ENCODE measurements at places on chromosomes 4 and X. TPM values are rescaled to one million over a fixed set of nuclear protein-coding genes. Genes with fewer than 3 reads are reported as not detected.

DNA sequence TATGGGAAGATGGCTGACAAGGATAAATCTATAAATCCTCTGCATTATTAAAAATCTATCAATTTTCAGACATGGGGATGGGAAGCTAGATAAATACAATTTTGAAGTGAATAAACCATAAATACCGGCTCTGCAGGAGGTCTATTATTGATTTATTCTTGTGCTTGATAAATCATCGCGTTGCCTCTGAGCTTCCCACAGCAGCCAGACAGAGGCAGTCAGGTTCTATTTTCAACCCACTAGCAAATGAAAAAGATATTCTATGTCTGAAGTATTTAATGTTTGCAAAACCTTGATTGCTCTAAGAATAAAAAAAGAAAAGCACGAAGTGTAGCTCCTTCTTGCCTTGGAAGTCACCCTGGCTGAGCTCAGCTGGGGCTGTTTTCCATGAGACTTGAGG lies 216.2 kb downstream of the DHRSX start:
- ATAC-seq: no peak

The FIP1L1 gene
- total RNA-seq: 27.1 TPM

DNA sequence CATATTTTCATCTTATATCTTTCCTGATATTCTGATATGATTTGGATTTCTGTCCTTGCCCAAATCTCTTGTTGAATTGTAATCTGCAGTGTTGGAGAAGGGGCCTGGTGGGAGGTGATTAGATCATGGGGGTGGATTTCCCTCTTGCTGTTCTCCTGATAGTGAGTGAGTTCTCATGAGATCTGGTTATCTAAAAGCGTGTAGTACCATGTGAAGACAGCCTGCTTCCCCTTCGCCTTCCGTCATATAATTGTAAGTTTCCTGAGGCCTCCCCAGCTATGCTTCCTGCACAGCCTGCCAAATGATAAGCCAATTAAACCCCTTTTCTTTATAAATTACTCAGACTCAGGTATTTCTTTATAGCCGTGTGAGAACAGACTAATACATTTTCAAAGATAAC lies 77.2 kb downstream of the ANKRD50 start:
- no peak for ATAC-seq

DNA sequence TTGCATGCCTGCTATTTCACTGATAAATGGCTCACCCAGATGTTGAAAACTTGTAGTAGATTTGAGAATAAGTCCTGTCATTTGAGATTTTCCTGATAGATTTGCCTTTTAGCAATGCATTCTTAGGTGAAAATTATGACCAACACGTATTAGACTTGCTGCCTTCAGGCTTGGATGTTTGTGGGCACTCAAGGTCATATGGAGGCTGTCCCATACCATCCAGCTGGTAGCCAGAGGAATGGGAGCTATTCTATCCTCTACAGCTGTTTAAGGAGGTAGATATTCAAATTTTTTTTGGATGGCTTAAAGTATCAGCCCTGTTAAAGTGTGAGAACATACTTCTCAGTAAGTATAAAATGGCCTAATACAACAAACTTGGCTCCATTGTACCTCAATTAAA lies 34.7 kb downstream of the RTL3 start:
- ATAC-seq: no peak

DNA sequence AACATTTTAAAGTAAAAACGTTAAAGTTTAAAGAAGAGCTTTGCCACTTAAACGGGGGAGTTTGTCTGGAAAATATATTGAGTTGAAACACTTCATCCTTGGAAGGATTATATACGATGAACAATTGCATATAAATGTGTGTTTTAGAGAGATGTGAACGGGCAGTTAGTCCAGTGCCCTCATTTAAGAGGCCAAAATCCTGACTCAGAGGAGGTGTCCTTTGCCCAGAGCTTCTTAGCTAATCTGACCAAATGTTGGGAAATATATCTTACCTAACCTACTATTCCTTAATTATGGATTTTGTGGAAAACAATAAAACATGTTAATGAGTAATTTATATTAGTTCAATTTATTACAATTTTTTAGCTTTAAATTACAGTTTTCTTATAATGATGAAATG lies 327.2 kb upstream of the DIPK2B start:
- no peak for ATAC-seq

DNA sequence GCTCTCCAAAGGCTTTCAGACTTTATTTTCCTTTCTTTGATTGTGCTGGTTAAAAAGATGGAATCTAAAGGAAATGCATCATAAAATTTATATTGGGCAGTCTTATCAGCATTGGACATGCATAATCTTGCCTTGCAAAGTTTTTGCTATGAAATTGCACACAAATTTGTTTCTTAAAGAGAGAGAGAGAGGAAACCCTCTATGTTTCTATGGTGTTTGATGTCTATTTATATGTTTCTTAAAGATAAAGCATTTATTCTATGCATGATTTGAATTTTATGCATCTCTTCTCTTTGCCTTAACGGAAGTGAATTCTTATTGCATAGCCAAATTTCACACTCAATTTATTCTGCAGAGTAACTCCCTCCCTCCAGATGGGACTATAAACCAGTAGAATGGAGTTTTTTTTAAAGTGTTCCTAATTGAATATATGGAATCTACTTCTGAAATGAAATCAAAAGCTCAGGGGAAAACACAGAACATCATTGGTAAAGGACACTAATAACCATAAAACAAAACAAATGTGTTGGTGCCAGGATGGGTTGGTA lies 83.5 kb upstream of the PPARGC1A start:
- no peak for ATAC-seq

The CFAP99 gene
- 0.28 TPM for total RNA-seq

GRCh38 chrX:129510331-129510730 lies 13.0 kb downstream of the SMARCA1 start:
- ATAC-seq: no peak

DNA sequence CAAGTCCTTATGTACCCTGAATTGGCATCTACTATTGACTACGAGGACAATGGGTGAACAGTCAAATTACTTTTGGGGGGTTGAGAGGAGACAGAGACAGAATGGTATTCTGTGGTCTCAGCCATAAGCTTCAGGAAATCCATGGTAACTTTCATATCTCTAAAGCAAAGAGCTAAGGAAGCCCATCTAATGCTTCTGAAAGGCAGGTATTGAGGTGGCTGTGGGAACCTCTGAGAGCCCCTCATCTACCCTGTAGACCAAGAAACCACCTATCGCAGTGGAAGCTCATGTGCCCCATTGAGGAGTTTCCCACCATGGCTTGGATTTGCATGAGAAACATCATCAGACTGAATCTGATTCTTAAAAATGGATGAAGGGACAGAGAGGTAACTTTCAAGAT lies 23.1 kb upstream of the BMP2K start:
- ATAC-seq: no peak

The RCHY1 gene
- total RNA-seq: 15.4 TPM

The CXCL6 gene
- total RNA-seq: 1.4 TPM

The STOX2 gene
- total RNA-seq: 12.0 TPM

The ASB12 gene
- total RNA-seq: not detected

The ADH7 gene
- total RNA-seq: 120 TPM

GRCh38 chr4:140186651-140187315 lies 32.8 kb upstream of the MAML3 start:
- ATAC-seq: peak; percentile 99

DNA sequence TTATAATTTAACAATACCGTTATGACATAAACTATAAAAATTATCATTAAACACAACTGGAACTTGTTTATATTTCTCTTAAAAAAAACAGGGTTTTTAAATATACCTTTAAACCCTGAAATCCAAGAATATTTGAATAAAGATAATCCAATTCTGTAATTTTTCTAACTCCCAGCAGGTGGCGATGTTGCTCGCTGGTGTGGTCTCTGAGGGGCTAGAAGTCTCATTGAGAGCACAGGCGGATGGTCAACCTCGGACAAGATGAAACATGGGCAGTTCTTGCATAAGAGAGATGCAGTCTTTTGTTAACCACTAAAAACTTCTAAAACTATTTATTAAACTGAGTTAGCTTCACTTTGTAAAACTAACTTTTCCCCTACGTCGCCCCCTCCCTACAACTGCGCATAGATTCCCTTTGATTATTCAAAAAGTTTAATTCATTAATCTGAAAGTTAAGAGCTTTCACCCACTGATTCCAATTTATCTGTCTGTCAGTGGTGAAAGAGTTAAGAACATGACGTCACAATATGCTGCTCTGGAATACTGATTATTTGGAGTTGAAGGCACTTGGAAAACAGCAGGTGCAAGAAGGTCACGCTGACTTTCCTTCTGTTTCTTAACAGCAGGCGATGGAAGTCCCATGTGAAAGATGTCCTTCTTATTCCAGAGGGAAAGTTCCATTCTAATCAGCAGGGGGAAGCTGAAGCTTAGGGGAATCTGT lies 29.5 kb downstream of the DMP1 start:
- ATAC-seq: no peak

DNA sequence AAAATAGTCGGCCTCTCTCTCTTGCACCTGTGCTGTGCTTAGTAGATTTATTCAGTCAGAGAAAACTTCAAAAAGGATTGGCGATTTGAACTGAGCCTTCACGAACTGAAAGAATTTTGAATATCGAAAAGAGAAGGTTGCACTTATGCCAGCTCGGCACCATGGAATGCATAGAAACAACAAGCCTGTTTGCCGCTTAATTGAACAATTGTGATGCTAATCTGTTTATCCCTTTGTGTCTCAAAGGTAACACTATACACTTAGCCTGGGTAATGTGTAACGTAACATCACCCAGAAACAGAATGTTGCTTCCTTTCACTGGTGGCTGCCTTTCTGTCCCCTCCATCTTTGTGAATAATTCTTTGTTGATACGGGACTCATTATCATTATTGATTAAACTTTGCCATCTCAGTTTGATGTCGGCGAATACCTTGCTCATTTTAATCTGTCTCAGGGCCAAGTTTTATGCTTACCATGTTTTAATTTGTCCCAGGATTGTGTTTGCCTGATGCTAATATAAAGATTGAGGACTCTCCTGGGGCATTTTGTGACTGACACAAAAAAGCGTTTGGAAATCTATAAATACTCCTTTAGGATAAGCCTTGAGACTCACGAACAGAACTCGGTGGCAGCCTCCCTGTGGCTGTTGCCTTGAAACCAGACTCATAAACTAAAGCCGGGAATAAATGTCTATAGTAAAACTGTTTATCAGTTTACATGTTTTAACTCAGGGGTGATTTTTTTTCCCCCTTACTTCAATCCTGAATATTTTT lies 400.5 kb downstream of the RAPGEF2 start:
- no peak for ATAC-seq

GRCh38 chr4:83768146-83768545 lies 232.2 kb downstream of the GPAT3 start:
- no peak for ATAC-seq

DNA sequence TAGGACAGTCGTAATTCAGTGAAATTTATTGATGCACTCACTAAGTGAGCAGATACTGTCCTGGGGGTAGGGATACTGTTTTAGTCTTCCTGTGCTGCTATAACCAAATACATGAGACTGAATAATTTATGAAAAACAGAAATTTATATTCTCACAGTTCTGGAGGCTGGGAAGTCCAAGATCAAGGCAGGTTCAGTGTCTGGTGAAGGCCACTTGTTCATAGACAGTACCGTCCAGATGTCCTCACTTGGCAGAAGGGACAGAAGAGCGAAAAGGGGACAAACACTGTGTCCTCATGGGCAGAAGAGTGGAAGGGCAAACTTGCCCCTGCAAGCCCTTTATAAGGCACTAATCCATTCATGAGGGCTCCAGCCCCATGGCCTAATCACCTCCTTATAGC lies 45.6 kb downstream of the PGRMC2 start:
- ATAC-seq: no peak

GRCh38 chrX:99142745-99143144 lies 1267.3 kb downstream of the PCDH19 start:
- no peak for ATAC-seq

- ATAC-seq: no peak
Measured at GRCh38 chr4:38822748-38823303, 18.2 kb upstream of the TLR1 start.

DNA sequence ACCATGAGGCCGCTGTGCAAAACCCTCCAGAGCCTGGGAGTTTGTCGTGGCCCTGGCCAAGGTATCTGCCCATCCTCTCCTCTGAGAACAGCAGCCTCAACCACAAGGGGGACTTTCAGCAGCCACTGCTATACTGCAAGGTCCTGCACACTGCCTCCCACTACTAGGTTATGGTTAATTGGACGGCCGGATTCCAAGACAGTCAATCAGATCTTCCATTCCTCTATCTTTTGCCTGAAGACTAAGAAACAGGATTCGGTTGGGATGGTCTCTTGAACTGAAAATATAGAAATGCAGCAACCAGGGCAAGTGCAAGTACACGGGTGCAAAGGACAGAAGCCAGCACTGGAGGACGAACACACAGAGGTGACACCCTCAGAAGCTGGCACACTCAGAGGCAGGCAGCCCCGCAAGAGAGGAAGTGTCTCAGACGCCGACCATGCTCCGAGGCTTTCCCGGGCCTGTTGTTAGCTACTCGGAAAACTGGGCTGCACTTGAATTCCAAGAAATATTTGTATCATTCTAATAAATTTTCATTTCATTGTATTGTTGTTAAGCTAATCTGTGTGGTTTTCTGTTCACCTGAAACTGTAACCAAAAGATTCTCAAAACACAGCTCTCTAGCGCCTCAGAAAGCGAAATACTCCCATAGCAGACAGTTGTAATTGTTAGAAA lies 63.3 kb downstream of the AFAP1 start:
- ATAC-seq: no peak

Data from esophagus mucosa (tissue), 1 donor.